Spleen (tissue), 13 donors: ENCODE measurements at places on chromosomes 6 and 20. TPM values are rescaled to one million over a fixed set of nuclear protein-coding genes. Genes with fewer than 3 reads are reported as not detected.

Gene GPSM3
- total RNA-seq: 213 TPM

Gene ECI2
- total RNA-seq: 29.3 TPM

Gene OVOL2
- total RNA-seq: not detected

Gene CD83
- 12.3 TPM for total RNA-seq

Gene IMPG1
- not detected for total RNA-seq

Gene OR2B3
- total RNA-seq: not detected

Gene XKR7
- total RNA-seq: 0.09 TPM

Gene NHLRC1
- total RNA-seq: 0.95 TPM

Gene BRPF3
- total RNA-seq: 42.7 TPM

GRCh38 chr20:46206992-46207549 is 89.0 kb downstream of the CD40 start:
- DNase-seq: no peak

GRCh38 chr6:81753711-81754577 is 1.5 kb upstream of the TENT5A start:
- DNase-seq: peak; percentile 98

DNA sequence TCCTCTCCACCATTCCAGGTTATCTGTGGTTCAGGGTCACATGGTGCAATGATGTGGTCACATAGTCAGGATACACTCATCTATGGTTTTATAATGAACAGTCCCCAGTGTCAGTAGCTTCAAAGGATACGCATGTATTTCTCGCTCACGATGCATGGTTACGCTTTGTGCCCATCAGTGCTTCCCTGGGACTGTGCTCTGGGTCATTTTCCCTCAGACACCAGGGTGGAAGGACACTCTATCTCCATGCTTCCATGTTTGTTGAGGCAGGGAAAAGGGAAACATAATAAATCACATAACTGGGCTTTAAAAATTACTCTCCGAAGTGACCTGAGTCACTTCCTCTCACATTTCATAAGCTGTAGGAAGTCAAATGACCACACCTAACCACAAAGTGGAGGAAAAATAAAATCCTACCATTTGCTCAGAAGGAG is 394.8 kb upstream of the NOX3 start:
- DNase-seq: no peak

DNA sequence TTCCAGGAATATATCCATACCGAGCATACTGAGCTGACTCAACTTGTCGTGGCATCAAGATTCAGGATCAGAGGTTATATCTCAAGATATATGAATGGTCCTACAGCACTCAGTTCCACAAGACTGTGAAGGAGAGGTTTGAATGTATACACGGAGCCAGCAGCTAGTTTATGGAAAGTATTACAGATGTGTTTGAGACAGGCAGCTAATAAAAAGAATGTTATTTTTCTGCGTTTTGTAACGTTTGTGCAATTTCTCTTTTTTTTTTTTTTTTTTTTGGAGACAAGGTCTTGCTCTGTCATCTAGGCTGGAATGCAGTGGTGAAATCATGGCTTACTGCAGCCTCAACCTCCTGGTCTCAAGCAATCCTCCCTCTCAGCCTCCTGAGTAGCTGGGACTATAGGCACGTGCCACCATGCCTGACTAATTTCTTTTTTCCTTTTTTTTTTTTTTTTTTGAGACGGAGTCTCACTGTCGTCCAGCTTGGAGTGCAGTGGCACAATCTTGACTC is 3.4 kb upstream of the FAM110A start:
- no peak for DNase-seq

DNA sequence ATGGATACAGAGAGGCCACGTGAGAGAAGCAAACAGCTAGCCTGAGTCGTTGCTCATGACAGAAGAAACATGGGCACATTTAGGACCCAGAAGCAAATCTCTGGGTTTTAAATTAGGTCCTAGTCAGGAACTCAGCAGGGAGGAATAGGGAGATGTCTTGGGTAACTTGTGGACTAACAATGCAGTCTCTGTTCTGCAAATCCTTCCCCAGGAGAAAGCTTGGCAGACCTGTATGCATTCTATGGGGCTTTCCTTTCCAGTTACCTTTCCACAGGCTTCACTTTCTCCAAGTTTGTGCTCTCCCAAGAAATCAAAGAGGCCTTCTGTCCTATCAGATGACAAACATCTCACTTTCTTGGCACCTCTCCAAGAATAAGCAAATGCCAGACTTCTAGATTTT is 47.2 kb upstream of the PLCB4 start:
- DNase-seq: no peak

DNA sequence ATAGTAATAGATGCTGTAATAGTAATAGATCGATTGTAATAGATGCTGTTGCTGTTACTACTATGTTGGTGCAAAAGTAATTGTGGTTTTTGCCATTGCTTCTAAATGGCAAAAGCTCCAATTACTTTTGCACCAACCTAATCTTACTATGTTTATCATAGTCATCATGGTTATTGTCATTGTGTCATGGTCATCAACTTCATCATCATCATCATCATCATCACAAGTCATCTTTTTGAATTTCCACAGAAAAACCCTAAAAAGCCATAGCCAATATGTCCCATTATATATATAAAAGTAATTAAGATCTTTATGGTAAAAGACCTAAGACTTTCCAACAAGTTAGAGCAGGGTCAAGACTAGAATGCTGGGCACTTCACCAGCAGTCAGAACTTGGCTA is 435.1 kb upstream of the MARCKS start:
- DNase-seq: no peak

DNA sequence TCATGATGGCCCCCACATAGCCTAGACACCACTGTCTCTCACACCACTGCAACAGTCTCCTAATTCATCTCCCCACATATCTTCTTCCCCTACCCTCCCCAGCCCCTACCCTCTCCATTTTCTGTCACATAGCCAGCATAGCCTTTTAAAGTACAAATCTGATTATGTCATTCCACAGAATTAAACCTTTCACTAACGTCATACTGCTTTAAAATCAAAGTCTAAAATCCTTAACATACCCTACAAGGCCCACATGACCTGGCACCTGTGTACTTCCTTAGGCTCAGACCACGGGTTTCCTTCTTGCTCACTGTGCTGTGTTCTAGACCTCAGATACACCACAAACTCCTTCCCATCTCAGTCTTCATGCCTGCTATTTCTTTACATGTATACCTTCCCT is 5.9 kb downstream of the OSTM1 start:
- DNase-seq: no peak

- DNase-seq: no peak
Observed at GRCh38 chr6:165052561-165053480, 256.6 kb downstream of the C6orf118 start.

GRCh38 chr6:47106721-47107197 is 64.6 kb upstream of the ADGRF1 start:
- no peak for DNase-seq

GRCh38 chr6:82507112-82507511 is 143.5 kb downstream of the TPBG start:
- no peak for DNase-seq

DNA sequence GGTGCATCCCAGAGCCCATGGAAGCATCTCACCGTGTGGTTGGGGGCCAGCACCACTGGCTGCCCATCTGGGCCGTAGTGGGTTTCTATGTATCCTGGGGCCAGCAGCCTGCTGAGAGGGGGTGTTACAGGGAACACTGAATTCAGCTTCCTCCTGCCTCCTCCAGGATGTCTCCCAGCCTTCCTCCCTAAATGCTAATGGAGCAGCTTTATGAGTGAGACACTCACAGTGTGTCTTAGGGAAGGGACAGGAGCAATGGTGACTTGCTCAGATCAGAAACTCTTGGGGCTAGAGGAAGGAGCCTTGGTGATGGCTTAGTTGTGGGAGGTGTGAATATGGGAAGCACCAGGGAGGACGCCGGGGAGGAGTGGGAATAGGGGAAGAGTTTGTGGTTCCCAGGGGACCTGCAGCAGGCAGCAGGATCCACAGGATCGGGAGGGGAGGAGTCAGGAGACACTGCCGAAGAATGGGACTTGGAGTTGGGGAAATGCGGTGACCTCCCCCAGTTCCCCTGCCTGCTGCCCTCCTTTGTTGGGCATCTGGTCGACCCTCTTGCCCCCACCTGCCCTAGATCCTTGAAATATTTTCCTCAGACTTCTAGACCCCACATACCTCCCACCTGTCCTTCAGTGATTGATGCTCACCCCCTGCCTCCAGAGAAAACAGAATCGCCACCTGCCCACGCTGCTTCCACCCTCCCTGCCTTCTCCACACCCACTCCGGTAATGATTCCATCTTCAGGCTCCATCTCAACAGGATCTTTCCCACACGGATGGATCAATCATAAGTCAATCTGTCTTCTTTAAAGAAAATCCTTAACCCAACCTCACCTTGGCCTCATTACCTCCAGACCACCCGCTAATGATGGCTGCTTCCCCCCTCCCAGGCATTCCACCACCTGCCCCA is 6.6 kb downstream of the ADAM33 start:
- DNase-seq: no peak

DNA sequence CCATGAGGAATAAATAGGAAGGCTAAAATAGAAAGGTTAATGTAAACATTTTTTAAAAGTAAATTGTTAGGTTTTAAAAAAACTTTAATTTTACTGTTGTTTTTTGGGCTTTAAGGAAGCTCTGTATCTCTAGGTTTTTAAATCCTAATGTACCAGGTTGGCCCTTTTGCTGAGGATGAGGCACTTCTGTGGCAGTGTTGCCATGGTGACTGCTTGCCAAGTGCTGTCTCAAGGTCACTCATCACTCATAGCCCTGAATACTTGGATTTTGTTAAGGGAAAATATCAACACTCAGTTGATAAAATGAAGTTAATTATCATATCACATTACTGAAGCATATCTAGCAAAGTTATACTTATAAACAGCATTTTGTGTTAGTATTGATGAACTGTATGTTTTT is 50.2 kb downstream of the NCOA3 start:
- DNase-seq: no peak
